Stimulated activated CD4-positive, alpha-beta T cell treated with anti-CD3 and anti-CD28 coated beads, Interleukin-15, amount 100 ng/mL, for 1 hour (primary cell): ENCODE measurements at places on chromosomes 11 and 22.

- DNase-seq: no peak
These were observed 55.3 kb downstream of the PPFIA1 start for GRCh38 chr11:70325824-70326223.

- DNase-seq: no peak
These were observed 879.4 kb upstream of the TENM4 start for GRCh38 chr11:80320226-80320625.

DNA sequence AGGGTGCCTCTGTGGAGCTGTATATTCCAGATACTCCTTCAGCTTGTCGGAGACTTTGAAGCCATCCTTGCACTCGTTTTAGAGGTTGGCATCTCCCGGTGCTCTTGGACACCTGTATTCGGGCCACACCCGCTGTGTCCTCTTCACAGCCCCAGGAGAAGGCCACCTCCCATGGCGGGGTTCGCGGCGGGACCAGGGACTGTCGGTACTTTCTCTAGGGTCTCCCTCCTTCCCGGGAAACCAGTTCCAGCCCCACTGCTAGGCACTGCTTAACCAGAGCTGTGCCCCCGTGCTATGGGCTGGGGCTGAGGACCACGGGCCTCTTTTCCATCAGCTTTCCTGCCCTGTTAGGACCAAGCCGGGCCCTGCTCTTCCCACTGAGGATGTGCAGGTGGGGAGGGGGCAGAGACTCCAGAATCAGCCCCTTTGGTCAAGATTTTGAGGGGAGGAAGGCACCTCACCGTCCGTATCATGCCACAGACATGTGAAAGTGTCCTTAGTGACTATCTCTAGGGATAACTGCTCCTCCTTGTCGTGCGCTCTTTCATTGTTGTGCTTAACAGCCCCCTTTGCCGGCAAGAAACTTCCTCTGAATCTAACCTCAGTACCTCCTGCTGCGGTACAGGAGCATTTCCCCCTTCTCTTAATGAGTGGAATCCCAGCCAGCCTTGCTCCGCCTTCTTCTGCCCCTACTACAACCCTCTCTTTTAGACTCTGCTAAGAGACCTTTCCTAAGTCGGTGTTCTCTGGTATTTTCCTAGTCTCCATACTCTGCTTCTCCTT lies 1.2 kb upstream of the B3GAT1 start:
- no peak for DNase-seq

- no peak for DNase-seq
These were observed 22.4 kb downstream of the CPT1A start for GRCh38 chr11:68819362-68819761.

DNA sequence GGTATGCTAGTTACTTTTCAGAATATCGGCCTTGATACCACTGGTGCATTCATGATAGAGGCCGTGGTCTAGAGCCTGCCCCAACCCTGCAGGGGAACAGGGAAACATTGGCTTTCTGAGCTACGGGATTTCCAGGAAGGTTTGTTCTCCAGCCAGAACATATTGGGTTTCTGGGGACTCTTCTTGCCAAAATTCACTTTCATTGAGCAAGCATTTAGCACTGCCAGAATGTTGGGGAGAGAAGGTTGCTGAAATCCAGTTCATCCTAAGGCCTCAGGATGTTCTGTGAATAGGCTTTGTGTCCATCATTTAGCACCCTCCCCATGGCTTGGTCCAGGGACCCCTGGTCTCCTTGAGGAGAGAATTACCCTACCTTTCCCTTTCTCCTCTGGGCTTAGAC lies 36.7 kb downstream of the DRG1 start:
- no peak for DNase-seq

DNA sequence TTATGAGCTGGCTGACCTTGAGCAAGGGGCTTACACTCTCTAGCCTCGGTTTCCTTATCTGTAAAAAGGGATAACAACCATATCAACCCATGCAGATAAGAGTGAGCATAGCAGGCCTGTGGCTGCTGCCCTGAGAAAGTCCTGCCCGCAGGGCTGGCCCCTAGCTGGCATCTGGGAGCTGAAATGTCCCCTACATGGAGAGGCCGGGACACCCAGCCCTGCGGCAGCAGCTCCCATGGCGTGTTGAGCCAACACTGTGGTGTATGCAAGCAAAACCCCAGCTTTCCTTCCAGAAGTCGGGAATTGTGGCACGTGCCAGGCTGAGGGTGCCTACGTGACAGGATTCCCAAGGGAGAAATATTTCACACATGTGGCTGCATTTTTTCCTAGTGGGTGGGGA lies 358.9 kb downstream of the CTTN start:
- no peak for DNase-seq
